ENCODE measurements at places on chromosomes 7 and 10. TPM values are rescaled to one million over a fixed set of nuclear protein-coding genes. Genes with fewer than 3 reads are reported as not detected.

GRCh38 chr7:21300692-21301091 is 127.2 kb upstream of the SP4 start:
- no peak for DNase-seq

- no peak for DNase-seq
These were observed 196.2 kb downstream of the FANK1 start for GRCh38 chr10:126092366-126093215.

GRCh38 chr10:128077155-128077875 is 48.9 kb downstream of the MKI67 start:
- DNase-seq, result no peak

DNA sequence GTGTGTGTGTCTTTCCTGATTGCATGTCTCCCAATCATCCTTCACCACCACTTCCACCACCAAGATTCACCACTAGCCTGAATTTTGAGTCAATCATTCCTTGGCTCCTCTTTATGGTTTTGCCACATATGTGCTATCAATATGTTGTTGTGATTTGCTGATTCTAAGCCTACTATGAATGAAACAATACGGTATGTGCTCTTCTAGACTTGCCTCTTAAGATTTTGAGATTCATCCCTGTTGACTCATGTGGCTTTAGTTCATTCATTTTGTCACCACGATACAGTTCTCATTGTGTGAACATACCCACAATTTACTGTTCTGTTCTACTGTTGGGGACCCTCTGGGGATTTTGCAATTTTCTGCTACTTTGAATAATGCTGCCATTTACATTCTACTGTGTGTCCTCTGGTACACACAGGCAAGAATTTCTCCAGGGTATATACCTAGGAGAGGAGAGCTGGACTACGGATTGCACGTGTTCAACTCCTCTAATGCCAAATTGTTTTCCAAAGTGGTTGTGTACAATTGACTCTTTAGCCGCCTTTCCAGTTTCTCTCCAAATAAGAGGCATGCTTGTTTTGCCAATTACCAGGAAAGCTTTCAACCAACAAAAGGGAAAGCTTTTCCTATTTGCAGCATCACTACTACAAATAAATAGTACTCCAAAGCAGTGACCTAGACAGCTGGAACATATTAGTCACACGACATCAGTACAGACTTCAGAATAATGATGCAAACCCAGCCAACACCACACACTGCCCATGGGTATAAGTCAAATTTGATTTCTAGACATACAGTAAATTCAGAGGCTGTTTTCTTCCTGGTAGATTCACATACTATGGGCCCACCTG is 30.0 kb downstream of the SGMS1 start:
- DNase-seq, result no peak

- DNase-seq, result no peak
These were observed 160.0 kb downstream of the SLIT1 start for GRCh38 chr10:97025613-97026242.

DNA sequence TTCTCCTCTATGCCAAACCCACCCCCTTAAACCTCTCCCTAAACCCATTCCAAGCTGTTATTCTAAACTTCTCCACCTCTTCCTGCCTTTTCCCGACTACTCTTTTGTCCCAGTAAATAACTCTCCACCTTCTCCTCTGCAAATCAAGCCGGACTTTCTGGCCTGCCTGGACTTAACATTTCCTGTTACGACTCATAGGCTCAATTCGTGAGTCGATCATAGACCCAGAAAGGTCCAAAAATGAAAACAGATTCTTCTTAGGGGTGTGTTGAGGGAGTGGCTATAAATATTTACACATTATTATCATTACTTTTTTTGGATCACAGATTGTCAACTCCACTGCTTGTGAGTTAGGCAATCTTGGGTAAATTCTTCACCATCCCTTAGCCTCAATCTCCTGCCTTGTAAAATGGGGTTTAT is 59.0 kb upstream of the HABP2 start:
- no peak for DNase-seq

- DNase-seq, result peak; percentile 39
These were observed 50.4 kb downstream of the CPEB3 start for GRCh38 chr10:92240289-92241157.

DNA sequence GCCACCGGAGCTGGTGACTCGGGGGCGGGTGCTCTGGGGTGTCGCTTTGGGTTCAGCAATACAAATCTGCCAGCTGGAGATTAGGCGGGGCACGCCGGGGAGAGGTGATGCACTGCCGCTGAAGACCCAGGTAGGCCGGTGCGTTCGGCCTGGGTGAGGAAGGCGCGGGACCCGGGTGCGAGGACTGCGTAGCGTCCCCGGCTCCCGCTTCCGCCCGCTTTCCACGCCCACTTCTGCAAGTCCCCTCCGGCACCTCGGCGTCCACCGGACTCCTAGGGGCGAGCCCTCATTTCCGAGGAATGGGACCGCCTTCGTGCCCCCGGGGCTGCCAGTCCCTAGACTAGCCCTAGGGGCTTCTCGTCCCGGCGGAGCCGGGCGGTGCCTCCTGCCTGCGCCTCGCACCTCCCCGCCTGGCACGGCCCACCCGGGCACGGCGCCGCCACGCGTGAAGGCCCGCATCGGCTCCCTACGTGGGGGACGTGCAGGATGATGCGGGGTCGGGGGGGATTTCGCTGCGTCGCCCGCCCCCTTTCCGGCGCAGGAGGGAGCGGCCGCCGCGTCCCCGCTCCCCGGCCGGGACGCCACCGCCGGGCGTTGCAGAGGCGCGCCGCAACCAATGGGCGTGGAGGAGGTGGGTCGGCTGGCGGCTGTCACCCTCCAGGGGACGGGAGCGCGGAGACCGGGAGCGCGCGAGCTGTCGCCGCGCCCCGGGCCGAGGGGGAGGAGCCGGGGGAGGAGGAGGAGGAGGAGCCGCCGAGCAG is 40.0 kb downstream of the HK1 start:
- DNase-seq, result peak; percentile 95

DNA sequence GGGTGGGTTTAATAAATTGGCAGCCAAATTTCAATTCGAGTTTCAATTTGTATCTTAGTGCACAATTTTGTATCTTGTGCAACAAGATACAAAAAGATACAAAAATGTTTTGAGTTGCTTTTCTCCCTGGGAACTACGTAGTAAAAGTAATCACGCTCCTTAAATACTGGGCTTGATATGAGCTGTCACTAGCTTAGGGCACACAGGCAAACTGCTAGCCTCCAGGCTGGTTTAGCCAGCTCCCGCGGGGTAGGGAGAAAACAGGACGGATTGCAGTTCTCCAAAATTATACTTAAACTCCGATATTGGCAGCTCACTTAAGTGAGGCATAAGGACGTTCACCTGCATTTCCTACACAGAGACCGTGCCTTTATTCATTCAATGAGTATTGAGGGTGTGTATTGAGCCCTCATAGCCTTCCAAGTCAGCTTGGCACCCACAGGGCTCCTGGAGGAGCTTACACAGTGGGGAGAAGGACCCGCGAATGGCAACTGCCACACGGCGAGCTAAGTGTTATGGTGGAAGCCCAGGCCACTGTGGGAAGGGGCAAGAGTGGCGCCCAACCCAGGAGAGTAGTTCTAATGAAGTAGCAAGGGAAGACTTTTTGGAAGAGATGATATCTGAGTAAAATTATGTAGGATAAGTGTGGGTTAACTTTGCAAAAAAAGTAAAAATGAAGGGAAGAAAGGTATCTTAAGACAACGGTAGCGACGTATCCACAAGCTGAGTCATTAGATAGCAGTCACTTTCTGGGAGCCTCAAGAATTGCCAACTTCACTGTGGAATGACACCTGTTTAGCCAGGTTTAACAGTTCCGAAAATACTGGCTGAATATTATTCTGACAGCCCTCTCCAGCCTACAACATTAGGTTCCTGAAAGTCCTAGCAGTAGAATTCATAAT is 1.6 kb upstream of the EPC1 start:
- no peak for DNase-seq

DNA sequence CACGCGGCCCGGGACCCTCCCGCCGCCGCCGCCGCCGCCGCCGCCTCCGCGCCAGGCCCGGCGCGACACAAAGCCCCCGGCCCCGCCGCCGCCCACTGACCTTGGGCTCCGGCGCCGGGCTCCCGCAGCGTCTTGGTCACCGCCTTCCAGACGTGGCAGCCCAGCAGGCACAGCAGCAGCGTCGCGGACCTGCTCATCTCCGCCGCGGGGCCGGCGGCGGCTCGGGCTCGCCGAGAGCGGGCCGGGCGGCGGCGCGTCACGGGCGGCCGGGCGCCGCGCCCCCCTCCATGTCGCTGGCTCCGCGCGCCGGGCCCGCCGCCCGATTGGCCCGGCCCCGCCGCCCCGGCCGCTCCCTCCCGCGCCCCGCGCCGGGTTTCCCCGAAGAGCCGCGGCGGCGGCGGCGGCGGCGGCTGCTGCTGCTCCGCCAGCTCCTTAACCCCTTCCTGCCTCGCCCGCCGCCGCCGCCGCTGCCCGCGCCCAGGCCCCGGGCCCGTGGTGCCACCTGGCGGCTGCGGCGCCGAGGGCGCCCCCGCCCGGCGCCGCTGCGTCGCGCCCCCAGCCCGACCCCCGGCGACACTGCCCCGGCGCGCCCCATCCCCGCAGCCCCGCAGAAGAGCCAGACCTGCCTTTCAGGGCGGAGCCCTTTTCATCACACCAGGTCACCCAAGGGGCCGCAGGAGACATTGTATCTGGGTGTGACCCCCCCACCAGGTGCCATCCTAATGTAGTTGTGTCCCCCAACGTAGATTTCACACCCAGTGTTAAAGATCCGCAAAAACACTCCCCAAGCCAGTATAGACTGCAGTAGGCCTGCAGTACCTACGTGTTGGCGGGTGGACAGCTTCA is at the start of gene FAM171A1:
Gene FAM171A1, minus strand, starts transcription at position 434 of the 846 bp plus-strand sequence. Its CDS starts 237 bp downstream, at position 197.
- peak; percentile 80 for DNase-seq

DNA sequence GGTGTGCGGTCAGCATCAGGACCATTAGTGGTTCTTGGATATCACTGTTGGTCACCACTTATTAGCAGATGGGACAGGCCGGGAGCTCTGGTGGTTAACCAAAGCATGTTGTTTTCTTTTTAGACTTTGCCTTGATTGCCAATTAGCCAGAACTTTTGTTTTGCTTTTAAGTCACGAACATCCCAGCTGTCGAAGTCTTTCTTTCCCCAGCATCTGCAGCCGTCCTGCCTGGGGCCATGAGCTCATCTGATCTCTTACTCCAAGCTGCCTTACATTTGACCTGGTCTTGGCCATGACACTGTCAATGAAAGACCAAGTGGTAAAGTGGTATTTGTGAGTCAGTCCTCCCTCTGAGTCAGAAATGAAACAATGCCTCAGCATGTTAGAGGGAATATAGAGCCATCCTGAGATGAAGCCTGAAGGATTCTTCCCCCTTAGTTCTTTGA is 53.9 kb upstream of the CREB5 start:
- no peak for DNase-seq

GRCh38 chr10:4108693-4109092 is 323.7 kb upstream of the KLF6 start:
- no peak for DNase-seq

- no peak for DNase-seq
These were observed 50.0 kb upstream of the PDK4 start for GRCh38 chr7:95646350-95646749.

DNA sequence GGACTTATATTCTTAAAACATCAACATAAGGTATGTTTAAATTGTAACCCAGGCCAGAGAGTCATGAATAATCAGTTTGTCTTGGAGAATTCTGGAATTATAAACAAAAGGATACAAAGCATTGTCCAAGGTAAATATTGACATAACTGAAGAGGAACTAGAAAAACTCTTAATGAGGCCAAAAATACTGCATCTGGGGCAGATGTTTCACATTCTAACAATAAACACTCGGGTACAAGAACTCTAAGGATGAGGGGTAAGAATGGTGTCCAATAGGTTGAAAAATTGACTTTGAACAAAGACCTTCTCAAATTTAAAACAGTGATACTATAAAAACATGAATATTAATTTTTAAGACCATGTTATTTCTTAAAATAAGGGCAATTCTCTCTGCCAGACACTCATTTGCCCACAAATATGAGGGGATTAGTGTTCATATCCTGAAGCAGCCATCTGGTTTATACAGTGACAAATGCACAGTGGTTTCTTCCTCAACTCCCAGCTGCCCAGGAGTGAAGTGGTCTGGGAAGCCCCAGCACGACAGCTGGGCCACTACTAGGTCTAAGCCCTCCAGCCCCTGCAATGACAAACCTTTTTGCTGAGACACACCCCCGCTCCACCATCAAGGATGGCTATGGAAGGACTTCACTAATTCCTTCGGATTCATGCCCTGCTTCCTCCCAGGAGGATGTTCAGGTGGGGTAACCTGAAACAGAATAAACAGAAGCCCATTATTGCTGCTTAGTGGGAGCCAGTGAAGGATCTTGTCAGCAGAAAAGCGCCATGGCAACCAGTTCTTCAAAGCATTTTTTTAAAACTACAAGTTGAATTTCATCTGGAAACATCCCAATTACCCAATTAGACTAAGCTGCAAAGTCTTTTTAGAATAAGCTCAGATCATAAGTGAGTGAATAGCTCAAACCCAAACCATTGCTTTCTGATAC is 107.5 kb upstream of the ARID5B start:
- no peak for DNase-seq

DNA sequence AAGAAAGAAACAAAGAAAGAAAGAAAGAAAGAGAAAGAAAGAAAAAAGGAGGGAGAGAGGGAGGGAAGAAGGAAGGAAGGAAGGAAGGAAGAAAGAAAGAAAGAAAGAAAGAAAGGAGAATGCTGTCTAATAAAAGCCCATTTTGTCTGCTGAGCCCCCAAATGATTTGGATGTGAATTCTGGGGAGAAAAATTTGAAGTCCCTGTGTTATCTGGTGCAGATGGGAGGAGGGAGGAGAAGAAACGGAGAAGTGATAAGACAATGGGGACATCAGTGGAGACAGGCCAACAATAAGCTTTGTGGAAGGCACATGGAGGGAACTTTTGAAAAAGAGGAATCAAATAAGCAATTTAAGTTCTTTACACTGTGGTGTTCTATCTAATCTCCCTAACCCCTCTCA is 24.6 kb upstream of the TMEM273 start:
- no peak for DNase-seq

The ACBD7 gene
- not detected for total RNA-seq

GRCh38 chr7:98126311-98127142 is 19.9 kb downstream of the LMTK2 start:
- no peak for DNase-seq
